Omental fat pad (tissue), 4 donors: ENCODE measurements at places on chromosomes 7 and 10.

DNA sequence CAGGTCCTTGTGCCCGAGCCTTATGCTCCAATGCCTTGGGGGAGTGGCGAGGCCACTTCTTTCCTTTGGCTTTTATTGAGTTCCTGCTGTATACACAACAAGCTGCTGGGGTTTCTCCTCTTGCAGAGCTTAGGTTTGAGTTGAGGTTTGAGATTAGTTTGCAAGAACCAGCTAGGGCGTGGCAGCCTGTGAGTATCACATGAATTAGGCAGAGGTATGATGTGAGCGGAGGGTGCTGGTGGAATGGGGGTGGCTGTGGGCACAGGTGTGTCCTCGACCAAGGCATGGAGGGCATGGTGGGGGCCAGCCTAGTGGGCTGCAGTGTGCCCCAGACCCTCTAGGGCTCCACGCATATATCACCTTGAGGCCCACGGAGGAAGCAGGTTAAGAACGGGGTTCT is 123.3 kb downstream of the DOCK1 start:
- no peak for DNase-seq

GRCh38 chr10:29259498-29259897 is 29.4 kb upstream of the LYZL1 start:
- DNase-seq, result no peak

- DNase-seq, result no peak
Observed at GRCh38 chr10:52031771-52032170, 282.3 kb upstream of the DKK1 start.

- DNase-seq, result no peak
Observed at GRCh38 chr7:1843271-1843861, 173.3 kb downstream of the ELFN1 start.

DNA sequence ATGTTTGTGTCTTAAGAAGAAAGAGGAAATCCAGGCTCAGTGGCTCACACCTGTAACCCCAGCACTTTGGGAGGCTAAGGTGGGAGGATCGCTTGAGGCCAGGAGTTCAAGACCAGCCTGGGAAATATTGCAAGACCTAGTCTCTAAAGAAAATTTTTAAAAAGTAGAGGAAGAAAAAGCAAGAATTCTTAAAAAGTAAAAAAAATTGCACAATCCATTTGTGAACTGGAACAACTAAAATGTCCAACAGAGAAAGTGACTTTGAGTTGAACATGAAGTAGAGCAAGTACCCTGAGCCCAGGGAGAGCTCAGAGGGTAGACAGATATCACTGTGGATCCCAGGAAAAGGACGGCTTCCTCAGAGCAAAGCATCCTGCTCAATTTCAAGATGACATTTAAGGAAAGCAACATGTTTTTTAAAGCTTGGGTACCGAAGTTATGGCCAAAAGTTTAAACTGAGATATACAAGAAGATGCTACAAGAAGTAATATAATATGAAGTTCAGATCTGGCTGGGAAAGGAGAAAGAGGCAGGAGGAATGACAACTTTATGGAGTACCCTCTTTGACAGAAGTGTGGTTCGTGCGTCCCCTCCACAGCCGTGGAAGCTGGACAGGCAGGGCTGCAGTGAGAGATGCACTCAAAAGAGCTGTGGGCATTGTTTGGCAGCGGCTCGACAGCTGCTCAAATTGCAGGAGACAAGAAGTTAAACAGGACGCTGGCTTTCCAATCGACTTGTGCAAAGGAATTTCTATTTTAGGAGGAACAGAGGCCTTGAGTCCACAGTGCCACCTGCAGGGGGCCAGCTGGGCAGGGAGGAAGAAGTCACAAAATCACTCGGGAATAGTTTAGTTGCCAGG is 201.3 kb downstream of the JCAD start:
- no peak for DNase-seq

DNA sequence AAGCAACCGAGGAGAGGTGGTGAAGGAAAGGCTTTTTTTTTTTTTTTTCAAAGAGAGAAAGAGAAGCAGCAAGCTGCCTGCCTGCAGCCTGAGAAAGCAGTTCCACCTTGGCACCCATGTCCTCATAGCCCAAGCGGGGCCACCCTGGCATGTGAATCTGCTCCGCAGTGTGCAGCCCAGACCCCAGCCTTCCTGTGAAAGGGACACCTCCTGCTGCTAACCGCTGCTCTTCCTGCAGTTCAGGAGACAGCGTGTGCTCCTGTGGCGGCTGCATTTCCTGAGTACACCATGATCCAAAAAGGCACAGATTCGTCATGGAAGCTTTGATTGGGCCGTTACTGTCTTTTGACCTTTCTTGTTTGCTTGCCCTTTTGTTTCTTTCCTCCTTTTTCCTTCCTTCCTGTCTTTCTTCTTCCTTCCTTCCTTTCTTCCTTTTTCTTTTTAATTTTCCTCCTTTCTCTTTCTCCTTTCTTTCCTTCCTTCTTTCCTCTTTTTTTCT is 38.1 kb downstream of the IKZF1 start:
- DNase-seq, result no peak

DNA sequence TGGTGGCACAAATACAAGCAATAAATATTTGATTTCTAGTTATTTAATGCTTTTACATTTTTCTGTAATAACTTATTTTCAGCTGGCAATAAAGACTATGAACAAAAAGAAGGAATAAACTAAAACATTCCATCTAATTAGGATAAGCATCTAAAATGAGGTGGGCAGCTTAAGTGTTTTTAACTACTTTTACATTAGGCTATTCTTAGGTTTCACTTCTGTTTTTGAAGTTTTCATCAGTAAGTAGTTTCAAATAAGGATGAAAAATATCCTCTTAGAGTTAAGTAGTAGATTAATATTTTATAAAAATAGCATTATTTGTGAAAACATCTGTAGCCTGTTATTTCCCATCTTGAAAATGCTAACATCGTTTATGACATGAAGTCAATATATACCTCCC is 15.9 kb downstream of the NT5C2 start:
- no peak for DNase-seq

GRCh38 chr7:109964780-109965179 is 1126.1 kb upstream of the LRRN3 start:
- no peak for DNase-seq

DNA sequence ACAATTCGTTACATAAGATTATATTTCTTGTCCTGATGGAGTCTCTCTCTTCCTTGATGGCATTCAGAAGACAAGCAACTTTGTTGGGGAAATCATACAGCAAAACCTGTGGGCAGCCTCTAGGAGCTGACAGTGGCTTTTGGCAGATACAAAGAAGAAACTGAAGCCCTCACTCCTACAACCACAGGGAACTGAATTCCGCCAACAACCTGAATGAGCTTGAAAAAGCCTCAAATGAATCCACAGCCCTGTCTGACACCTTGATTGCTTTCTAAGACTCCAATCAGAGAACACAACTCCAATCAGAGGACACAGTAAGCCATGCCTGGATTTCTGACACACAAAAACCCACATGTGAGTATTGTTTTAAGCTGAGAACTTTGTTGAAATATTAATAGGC is 576.8 kb upstream of the LRRTM3 start:
- no peak for DNase-seq
